Activated T-cell treated with anti-CD3 and anti-CD28 coated beads for 1 hour (primary cell): ENCODE measurements at places on chromosomes 5 and 9.

- DNase-seq = no peak
These were observed 18.3 kb downstream of the AKNA start for GRCh38 chr9:114369216-114370130.

- no peak for DNase-seq
These were observed 5.7 kb upstream of the S1PR3 start for GRCh38 chr9:88985616-88986015.

- DNase-seq = no peak
These were observed 7.8 kb upstream of the GADD45G start for GRCh38 chr9:89596937-89597555.

- no peak for DNase-seq
These were observed 78.2 kb downstream of the ANKRD55 start for GRCh38 chr5:56154732-56155484.

DNA sequence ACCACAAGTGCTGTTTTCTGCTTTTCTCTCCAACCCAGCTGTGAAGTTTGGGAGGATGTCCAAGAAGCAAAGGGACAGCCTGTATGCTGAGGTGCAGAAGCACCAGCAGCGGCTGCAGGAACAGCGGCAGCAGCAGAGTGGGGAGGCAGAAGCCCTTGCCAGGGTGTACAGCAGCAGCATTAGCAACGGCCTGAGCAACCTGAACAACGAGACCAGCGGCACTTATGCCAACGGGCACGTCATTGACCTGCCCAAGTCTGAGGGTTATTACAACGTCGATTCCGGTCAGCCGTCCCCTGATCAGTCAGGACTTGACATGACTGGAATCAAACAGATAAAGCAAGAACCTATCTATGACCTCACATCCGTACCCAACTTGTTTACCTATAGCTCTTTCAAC, 145.2 kb downstream of the RORB start:
- no peak for DNase-seq

DNA sequence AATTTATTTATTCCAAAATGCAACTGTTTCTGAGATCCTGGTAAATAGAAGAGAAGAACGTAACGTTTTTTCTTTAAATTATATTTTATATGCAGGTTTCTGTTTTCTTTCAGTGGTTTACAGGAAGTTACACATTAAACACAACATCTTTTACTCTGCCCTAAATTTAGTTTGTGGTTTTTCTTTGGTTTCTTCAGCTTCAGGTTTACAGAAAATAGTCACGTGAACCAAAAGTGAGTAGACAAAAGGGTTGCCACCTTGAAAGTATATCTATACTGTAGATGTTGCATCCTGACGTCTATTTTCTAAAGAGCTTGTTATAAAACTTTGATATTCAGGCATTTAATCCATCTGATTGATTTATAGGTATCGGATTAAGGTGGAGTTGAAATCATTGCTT, 1236.6 kb downstream of the MAT2B start:
- no peak for DNase-seq
